ENCODE measurements at places on chromosomes 1 and 21.

DNA sequence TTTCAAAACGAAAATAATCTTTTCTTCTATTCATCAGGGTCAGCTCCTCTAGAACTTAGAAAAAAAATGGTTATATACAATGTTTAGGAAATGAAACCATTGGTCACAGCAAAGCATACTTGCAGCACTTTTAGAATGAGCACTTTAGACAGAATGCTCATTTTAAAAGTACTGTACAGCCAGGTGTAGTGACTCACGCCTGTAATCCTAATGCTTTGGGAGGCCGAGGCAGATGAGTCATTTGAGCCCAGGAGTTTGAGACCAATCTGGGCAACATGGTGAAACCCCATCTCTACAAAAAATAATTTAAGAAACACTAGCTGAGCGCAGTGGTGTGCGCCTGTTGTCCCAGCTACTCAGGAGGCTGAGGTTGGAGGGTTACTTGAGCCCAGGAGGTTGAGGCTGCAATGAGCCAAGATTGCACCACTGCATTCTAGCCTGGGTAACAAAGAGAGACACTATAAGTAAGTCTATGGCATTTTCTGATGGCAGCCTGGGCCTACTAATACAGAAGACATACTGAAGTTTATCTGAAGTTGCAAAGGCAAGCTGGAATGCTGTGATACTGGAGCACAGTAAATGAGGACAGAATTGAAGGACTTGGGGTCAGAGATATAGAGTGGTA, 48.9 kb upstream of the ZNF326 start:
- DNase-seq: no peak

- no peak for DNase-seq
These were observed 133.7 kb upstream of the KCNK1 start for GRCh38 chr1:233480198-233480597.

DNA sequence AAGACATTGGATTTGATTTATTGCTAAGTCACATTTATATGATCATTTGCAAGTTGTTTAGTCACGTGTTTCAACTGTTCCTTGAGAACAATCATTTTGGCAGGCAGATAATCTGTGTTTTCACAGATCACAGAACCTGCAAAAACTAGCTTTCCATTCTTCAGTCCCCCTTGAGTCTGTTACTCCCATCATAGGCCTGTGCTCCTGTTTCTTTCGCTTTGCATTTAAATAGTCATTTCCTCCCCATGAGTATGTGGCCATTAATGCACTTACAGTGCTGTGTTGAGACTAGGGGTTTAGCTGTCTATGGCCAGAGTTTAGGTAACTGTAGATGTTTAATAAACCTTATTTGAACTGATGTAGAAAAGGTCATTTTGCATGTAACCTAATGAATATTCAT, 214.5 kb downstream of the PATJ start:
- DNase-seq: no peak

GRCh38 chr1:177185209-177185608, 14.5 kb downstream of the BRINP2 start:
- DNase-seq: no peak

- DNase-seq: no peak
These were observed 309.3 kb downstream of the DISC1 start for GRCh38 chr1:231935856-231936255.

GRCh38 chr1:160429702-160430535, 29.6 kb downstream of the VANGL2 start:
- no peak for DNase-seq

DNA sequence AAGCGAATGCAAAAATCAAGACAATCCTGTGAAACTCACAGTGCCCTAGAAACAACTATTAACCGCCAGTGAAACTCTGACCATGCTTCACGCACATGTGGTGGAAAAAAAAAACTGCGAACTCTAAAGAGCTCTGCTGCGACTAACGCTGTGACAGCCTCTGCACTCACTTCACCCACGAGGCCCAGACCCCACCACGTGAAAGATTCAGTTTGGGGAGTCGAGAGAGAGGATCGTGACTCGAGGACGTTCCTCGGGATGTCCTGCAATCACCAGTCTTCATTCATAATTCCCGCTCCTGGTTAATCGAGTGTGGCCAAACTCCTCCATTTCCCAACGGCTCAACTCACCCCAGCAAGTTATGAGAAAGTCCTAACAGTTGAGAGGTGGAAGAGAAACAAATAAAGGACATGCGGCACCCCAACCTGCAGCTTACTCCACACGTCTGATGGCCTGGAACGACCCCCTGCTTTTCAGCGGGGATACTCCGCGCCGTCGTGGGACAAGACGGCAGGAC, 1.1 kb downstream of the SERBP1 start:
- peak; percentile 24 for DNase-seq

DNA sequence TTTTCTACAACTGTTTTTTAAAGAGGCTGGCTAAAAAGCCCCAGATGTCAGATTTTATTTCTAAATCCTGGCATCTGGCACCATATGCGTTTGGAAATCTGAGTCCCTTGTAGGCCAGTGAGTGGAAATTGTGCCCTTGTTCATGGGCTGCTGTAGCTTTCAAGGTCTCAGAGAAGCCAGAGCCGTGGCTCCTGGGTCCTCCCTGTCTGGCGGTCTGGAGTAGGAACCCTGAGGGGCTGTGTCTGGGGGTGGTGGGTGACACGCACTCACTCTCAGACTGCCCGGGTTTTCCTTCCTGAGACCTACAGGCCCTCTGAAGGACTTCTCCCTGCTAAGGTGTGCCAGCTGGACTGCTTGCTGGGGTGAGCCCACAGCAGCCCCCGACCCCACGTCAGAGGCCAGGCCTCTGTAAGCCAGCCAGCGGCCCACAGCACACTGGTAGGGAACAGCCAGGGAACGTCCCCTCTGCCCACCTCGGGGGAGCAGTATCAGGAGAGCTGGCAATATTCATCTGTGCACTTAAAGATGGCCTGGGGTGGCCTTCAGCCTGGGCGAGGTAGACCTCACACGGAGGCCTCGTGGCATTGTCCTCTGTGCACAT, 151.5 kb downstream of the PEX14 start:
- DNase-seq: no peak

DNA sequence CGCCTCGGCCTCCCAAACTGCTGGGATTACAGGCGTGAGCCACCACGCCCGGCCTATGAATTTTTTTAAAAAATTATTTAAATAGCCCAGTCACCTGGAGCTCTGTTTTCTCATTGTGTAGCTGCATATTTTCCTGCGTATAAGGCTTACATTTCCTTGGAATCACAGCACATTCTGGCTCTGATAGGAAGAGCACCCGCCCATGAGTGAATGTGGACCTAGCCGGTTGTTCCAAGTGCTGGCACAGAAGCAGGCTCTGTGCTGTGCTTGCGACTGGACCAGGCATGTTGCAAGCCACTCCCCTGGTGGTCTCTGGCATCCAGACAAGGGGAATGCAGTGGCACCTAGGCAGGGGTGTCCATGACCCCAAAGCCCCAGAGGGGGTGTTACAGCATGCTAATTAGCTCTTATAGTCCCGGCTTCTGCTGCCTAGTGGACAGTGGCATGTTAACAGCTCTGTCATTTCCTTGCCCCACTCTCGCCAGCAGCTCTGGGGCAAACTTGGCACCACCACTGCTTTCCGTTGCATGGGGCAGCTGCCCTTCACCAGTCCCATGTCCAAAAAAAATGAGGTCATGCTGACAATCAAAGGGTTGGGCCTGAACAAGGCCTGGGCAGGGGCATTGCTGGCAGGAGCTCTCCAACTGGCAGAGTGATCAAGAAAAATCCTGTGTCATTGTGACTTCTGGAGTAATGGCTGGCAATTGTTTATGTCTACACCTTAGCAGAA, 5.2 kb upstream of the VTCN1 start:
- DNase-seq: no peak

- no peak for DNase-seq
These were observed 12.8 kb downstream of the OTUD7B start for GRCh38 chr1:149997585-149998262.

- no peak for DNase-seq
These were observed 7.8 kb upstream of the CHI3L2 start for GRCh38 chr1:111219557-111220286.

GRCh38 chr1:119440721-119441307, 25.9 kb downstream of the HSD3B2 start:
- DNase-seq: no peak

GRCh38 chr1:1371746-1372711, 3.0 kb downstream of the AURKAIP1 start:
- DNase-seq: peak; percentile 62

GRCh38 chr1:115373305-115373704, 35.3 kb upstream of the NGF start:
- no peak for DNase-seq

DNA sequence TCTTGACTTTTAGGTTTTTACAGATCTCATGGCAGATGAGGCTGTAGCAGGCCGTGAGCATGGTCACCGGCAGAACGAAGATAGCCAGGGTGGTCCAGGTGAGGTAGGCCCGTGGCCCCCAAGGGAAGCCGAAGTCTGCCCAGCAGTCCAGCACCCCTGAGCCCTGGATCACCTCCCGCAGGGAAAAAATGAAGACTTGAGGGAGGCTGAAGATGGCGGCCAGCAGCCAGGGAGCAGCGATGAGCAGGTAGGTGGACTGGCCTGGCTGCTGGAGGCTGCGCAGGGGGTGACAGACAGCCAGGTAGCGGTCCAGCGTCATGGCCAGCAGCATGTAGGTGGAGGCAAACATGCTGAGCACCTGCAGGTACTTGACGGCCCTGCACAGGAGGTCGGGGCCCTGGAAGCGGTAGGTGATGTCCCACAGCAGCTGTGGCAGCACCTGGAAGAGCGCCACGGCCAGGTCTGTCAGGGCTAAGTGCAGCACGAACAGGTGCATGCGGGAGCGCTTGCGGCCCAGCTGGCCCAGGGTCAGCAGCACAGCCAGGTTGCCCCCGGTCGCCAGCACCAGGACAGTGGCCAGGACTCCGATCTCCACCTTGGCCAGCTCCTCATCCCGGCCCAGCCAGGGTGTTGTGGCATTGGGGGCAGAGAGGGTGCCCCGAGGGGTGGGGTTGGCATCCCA, 856 bp downstream of the AVPR1B start:
- DNase-seq: no peak

DNA sequence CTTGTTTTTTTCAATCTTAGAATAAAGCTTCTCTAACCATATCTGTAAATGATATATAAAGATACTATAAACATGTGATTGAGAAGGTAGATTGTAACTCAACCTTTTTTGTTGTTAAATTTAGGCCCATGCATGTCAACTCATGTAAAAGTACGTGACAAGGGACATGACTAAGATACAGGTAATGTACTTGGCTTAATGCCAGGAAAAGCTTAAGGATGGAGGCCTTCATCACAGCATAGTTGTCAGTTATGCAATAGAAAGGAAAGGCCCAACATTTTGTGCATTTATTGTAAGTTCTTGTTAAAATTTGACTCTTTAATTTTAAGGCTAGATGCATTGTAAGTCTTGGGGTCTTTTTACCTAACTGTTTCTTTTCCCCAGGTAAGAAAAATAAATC, 305.1 kb downstream of the LTN1 start:
- no peak for DNase-seq

DNA sequence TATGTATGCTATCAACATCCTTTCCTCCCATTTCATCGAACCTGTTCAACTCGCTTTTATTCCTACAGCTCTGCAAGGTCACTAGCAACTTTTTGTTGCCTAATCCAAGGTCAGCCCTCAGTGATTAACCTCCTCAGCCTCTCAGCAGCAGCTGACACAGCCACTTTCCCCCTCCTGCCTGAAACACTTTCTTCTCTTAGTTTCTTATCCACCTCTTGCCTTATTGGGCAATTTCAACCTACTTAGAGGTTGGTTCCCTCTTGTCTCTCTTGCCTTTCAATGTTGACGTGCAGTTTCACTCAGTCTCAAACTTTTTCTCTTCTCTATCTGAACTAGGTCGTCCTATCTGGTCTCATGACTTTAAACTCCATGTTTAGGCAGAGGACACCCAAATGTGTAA, 156.3 kb downstream of the C1orf94 start:
- DNase-seq: no peak
